ENCODE measurements at places on chromosomes 1 and 21.
A peak's percentile ranks its signal among the peaks of the same experiment; 100 is the strongest.

DNA sequence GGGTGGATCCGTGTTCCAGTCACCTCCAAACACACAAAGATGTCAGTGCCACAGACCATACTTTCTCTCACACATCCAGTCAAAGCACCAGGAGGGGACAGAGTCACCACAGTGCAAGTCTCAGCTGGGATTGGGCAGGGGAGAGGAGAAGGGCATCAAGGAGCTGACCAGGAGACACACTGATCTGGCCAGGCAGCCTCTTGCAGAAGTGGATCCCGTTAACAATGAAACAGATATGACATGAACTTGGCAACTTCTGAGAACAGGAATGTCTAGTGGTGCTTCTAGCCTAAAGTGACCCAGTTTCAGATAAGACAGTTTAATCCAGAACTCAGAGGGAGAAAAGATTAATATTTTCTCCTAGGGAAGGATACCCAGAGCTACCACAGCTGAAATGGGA, 71.0 kb downstream of the HIVEP3 start:
- no peak for DNase-seq

GRCh38 chr21:15566703-15567102, 163.1 kb upstream of the USP25 start:
- DNase-seq: peak; percentile 14

- peak; percentile 77 for DNase-seq
Measured at GRCh38 chr1:86156566-86157455, at the start of gene COL24A1. TSS of gene COL24A1 (minus strand) at chr1:86156772. CDS start at chr1:86156396, 376 bp downstream.

GRCh38 chr1:34929853-34930701, 627 bp upstream of the DLGAP3 start:
- no peak for DNase-seq

- DNase-seq: no peak
Measured at GRCh38 chr1:181036107-181036836, 2.5 kb downstream of the MR1 start.

DNA sequence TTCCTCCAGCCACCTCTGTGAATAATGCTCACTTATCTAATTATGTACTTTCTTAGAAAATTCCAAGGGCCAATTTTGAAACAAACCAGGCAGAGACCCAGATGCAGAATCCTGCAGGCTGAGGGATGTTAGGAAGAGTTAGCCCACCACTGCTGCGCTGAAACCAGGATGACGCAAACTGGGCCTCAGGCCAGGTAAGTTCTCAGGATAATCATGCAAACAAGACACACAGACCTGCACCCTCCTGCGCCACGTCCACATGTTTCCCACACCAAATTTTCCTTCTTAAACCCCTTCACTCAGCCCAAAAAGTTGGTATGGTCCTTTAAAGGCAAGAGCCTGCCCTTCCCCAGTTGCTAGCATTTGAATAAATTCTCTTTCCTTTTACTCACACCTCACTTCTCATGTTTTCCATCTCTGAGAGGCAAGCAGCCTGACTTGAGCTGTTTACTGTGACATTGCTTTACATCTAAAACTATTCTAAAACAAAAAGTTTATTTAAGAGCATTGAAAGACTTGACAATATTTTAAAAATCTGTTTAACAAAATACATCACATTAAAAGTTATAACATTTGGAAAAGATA, 887.1 kb downstream of the LRRIQ3 start:
- no peak for DNase-seq

DNA sequence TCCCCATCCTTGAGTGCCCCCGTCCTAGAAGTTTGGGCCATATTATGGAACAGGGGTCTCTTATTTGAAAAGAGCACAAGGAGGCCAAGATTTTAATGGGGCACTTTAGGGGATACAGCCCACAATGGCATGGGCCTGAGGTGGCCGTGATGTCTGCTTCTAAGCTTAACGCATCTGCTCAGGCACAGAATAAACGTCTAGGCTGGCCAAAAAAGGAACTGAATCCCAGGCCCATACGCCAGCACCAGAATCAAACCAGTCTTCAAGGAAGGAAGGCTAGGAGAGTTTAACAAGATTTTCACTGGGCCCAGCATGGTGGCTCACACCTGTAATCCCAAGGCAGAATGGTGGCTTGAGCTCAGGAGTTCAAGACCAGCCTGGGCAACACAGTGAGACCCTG, 9.2 kb upstream of the SARS1 start:
- no peak for DNase-seq

- DNase-seq: no peak
Measured at GRCh38 chr1:168372861-168373371, 92.2 kb downstream of the TBX19 start.

- peak; percentile 85 for DNase-seq
Measured at GRCh38 chr21:43866260-43866629, 1.2 kb downstream of the AGPAT3 start.

DNA sequence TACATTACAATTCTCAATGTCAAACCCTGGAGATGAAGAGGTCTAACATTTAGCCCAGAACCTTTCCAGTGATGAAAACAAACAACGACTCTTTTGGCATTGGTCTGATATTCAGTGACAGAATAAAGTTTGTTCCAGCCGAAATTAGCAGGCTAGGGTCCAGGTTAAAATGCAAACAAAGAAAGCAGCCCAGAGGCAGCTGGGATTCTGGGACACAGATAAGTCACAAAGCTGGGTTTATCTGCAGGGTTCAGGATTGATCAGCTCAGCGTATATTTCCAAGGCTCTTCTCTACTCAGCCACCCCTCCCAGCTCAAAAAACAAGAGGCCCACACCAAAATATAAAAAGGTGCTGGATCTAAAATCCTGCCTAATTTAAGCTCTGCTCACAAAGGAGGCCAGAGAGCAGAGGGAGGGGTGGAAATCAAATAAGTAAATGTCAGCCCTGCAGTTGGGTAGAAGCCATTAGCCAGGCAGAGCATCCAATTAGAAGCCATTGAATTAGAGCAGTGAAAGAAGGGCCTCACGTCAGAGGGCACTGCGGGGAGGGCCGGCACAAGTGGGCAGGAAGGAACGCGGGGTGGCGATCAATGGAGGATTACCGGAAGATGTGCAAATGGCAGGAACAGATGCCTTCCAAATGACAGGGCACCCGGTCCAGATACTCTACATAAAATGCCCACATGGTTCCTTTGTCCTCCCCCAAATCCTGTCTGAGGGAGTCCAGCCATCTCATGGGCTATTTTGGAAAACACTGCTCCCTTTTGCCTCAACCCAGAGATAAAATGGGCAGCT, 3.2 kb upstream of the KLHDC8A start:
- no peak for DNase-seq

GRCh38 chr1:29806646-29807319, 570.5 kb downstream of the PTPRU start:
- no peak for DNase-seq

DNA sequence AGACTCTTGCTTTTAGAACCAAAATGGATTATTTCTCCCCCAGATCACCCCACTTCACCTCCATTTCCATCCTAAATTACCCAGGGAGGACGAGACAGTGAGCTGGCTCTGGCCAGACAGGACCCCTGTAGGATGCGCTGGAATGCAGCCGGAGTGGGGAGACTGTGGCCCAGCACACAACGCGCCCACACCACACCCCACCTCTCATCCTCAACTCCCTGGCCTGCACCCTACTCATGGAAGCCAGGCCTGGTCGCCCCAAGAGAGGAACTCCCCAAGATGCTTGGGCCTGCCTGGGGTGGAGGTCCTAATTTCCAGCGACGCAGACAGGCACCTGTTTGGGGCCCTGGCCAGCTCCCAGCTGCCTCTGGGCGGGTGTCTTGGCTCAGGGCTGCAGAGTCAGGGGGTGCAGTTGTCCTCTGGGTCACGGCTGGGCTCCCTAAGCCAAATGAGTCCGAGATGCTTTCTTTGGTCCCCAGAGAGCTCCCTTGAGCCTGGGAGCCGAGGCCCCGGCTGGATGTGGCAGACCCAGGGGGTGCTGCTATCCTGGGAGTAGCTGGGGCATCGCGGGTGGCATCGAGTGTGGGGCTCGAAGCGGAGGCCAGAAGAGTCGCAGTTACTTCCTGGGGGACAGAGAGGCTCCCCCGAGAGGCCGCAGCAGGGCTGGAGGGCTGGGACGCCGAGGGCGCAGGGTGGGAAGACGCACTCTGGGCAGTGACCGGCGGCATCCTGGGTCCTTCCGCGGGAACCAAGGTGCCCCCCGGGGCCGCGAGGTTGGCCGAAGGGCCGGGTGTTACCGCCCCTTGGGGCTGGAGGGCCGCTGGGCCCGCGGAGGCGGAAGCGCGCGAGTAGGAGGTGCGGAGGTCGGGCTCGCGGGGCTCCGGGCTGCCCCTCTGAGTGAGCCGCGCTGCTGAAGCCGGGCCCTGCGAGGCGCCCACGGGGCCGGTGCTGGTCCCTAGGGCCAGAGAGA, 10.4 kb downstream of the CLEC20A start:
- DNase-seq: no peak

DNA sequence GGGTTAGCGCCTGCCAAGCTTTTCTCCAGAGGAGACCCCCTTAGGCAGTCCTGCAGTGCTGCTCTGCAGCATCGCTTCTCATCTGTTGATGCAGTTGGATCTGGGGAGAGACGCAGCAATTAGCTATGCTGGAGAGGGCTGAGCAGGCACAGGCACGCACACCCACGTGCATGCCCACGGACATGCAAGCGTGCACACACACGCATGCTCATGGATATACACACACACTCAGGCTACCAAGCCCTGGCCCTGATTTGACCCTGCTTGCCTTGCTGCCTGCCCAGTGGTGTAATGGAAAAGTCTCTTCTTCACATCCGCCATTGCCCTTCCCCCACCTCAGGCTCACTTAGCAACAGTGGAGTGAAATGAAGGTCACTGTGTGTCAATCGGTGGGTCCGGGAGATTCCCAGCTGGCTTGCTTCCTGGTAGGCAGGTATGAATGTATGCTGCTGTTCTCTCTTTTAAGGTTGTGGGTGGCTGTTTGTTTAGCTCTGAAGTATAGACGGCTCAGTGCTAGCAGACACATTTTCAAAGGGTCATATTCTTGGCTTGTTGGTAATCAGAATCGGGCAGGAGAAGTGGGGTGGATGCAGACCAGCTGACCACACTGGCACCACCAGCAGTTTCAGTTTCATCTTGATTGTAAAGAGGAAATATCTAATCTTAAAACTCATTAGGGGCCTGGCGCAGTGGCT, 9.5 kb downstream of the ATP1B1 start:
- DNase-seq: peak; percentile 56

DNA sequence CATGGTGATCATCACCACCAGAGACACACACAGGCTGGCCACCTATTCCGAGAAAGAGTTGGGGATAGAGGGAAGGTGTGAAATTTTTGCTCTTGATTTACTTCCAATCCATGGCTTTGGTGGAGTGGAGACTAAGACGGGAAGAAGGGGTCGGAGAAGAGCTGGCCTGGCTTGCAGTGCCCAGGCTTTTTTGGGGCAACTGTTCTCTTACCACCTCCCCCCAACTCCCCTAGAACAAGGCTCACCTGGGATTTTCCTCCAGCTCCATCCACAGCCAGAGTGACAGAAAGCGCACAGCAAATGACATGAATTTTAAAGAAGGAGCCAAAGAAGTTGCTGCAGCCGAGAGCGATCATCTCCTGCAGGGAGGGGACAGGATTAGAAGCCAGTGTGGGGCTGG, 16.0 kb downstream of the SLC26A9 start:
- DNase-seq: no peak

GRCh38 chr1:236311040-236311439, 29.3 kb upstream of the ERO1B start:
- no peak for DNase-seq

DNA sequence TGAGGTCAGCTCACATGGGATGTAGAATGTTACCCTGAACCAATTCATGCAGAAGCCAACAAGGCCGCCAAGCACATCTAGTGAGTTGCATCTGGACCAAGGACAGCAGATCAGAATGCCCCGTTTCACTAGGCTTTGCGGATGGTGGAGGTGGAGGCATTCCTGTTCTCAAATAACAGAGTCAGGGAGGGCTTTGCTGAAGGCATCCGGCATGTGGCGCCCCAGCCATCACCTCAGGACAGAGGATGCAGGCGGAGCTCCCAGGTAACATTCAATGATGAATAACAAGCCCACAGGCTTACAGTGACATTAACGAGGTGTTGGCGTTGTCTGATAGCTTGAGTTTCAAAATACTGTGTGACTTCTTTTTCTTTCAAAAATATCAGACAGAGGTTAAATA, 476.2 kb downstream of the CAMTA1 start:
- no peak for DNase-seq

GRCh38 chr1:51840743-51841461, 37.6 kb downstream of the NRDC start:
- DNase-seq: no peak

GRCh38 chr1:246157516-246157915, 349.6 kb downstream of the SMYD3 start:
- DNase-seq: no peak

GRCh38 chr21:43976661-43977060, 35.4 kb upstream of the TRAPPC10 start:
- DNase-seq: no peak

DNA sequence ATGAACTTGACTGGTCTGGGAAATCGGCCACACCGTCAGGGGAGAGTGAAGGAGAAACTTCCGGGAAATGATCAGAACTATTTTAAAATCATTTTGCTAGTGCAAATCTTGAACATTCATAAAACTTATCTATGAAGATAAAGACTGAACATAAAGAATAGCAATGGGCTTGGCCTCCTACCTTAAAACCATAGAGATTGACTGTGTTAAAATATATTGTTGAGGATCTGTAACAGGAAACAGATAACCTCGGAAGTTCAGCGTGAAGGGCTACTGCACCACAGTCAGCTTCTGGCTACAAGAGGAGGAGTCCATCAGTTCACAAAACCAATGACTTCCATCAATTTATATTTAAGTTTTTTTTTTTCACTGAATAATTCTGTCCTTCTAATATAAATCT, 127.3 kb downstream of the RGS7 start:
- DNase-seq: no peak

DNA sequence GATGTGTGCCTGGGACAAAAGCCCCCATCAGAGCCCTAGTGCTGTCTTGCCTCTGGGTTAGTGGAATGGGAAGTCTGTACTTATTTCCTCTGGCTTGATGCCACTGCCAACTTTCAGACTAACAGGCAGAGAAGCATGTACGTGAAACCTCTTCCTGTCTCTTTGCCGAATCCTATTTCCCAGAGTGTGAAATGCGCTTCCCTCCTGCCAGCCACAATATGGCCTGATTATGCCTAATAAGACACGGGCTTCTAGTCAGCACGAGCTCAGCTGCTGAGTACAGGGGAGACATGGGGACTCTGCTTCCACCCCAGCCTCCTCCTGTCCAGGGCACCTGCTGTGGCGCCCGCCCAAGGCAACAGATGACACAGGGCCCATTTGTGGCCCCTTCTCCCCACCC, 111.4 kb downstream of the KCND3 start:
- DNase-seq: no peak

GRCh38 chr1:172870901-172871606, 179.7 kb downstream of the TNFSF18 start:
- peak; percentile 15 for DNase-seq

GRCh38 chr1:162878000-162878596, 17.1 kb upstream of the CCDC190 start:
- DNase-seq: peak; percentile 89

All from adipocyte (in vitro differentiated cells).